ENCODE measurements at places on chromosomes 7 and 10. TPM values are rescaled to one million over a fixed set of nuclear protein-coding genes. Genes with fewer than 3 reads are reported as not detected.

ALOX5 gene
- 0.24 TPM for total RNA-seq

CDH23 gene
- 2.0 TPM for total RNA-seq

ABCB1 gene
- 0.29 TPM for total RNA-seq

GRM3 gene
- not detected for total RNA-seq

SLF2 gene
- 11.1 TPM for total RNA-seq
